ENCODE measurements at places on chromosomes 11 and 22.

- DNase-seq, result no peak
Observed at GRCh38 chr11:24181395-24182047, 315.3 kb upstream of the LUZP2 start.

DNA sequence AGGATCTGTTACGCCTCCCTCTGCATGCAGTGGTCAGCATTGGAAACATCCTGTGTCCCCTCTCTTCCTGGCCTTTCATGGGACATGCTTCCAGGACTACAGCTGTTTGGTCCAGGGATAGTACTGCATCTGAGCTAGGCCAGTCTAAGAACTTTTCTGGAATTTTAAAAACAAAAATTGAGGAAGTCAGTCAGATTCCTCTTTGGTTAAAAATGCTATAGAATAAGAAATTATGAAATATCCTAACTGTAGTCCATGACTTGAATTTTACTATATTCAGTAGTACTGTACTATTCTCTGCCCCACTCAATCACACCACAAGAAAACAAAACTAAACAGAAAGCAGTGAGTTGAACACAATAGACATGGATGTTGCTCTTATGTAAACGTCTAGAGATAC, 201.0 kb upstream of the CADM1 start:
- no peak for DNase-seq

- DNase-seq, result no peak
Observed at GRCh38 chr11:62874851-62875250, 5.8 kb upstream of the SLC3A2 start.

- DNase-seq, result no peak
Observed at GRCh38 chr11:102026959-102027358, 20.3 kb upstream of the CFAP300 start.

DNA sequence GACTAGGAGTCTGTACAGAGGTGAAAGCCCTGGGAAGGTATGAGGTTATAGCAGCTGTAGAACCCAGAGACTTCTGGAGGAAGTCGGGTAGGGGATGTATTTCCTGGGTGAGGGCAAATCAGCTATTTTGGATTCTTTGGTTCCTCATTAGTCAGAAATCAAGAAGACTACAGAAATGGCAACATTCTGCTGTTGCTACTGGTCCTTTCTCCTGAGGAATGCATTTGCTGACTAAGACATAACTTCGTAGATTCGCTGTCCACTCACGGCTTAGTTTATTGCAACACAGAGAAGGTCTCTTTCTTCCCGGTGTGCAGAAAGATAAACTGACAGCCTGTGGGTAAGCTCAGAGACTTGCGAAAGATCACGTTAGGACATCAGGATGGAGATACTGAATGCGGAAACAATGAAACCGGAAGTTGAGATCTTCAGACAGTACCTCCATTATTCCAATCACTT, 25.3 kb upstream of the SESN3 start:
- DNase-seq, result no peak

GRCh38 chr11:117562136-117562535, 234.5 kb downstream of the CEP164 start:
- DNase-seq, result no peak

DNA sequence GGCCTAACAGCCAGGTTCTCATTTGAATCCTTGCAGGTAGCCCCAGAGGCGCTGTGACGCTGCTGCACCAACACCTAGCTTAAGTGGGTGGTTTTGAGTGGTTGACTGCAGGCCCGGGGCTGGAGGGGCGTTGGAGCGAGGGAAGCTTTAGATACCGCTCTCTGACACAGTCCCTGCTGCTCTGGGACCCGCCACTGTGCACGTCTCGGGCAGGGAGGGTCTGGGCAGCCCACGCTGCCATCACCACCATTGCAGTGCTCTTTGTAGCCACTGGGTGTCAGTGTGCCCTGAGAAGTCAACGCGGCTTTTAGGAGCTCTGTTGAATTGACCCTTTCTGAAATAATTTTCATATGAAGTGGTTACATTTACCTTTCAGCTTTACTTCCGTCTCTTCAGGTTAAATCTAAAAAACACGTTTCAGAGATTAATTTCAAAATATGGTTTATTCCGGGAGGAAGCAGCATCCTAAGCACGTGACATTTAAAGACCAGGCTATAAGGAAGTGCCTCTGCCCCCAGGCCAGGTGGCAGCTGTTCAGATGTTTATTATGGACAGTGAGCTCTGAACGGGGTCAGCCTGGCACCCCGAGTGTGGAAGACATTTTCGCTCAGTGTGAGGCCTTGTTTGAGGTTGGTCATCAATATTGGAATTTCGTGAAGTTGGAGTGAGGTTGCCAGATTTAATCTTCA, 30.9 kb upstream of the PARVB start:
- no peak for DNase-seq
